Osteoblast (primary cell): ENCODE measurements at places on chromosomes 12 and 14. TPM values are rescaled to one million over a fixed set of nuclear protein-coding genes. Genes with fewer than 3 reads are reported as not detected.

Gene RND1
- 0.29 and 0.36 TPM in 2 replicates for total RNA-seq

Gene MUCL1
- not detected in 2 replicates for total RNA-seq

Gene LTB4R2
- total RNA-seq = 4.7 and 5.1 TPM in 2 replicates

Gene PAX9
- total RNA-seq = under 0.01 TPM in 1 of 2 replicates, not detected in the other

Gene ARHGEF25
- total RNA-seq = 20.6 and 23.9 TPM in 2 replicates

Gene BIN2
- under 0.01 TPM in 1 of 2 replicates, not detected in the other for total RNA-seq
